Thyroid gland (tissue), 4 donors: ENCODE measurements at places on chromosomes 6 and 20. TPM values are rescaled to one million over a fixed set of nuclear protein-coding genes. Genes with fewer than 3 reads are reported as not detected.
A peak's percentile ranks its signal among the peaks of the same experiment; 100 is the strongest.

DNA sequence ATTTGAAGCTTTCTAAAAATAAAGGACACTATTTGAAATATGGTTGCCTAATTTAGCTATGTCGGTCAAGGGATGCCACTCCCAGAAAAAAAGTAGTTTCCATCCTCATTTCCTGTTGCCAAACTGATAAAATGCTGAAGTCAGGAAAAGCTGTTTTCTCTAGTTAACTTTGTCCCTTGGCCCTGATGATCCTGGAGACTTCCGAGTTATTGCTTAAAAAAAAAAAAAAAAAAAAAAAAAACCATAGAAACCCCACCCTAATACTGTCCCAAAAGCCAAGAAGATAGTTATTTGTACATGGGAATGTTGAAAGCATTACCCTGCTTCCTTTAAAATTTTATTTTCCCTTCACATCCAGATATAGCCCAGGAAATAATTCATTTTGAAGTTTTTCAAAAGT lies 236.7 kb downstream of the SOD2 start:
- DNase-seq = no peak

GRCh38 chr6:159871241-159871640 lies 19.5 kb upstream of the MAS1 start:
- peak; percentile 44 for DNase-seq

- DNase-seq = peak; percentile 75
These were observed 51.7 kb downstream of the CHMP4B start for GRCh38 chr20:33862709-33863403.

DNA sequence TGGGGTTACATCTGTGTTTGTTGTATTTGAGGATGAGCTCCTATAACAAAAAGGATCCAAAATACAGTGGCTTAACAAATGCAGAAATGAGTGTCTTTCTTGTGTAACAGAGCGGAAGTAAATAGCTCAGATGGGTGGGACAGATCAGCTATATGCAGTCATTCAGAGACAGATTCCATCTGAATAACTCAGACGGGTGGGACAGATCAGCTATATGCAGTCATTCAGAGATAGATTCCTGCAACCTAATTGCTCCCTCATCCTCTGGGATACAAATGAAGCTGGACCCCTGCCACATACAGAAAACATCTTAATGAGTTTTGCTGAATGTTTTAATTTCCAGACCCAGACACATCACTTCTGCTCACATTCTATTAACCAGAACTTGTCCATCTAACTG lies 332.3 kb downstream of the BCKDHB start:
- DNase-seq = no peak

GRCh38 chr6:127786109-127786508 lies 114.7 kb downstream of the THEMIS start:
- no peak for DNase-seq

- no peak for DNase-seq
These were observed 666.0 kb downstream of the PHF3 start for GRCh38 chr6:64301307-64302236.

- no peak for DNase-seq
These were observed 58.3 kb upstream of the MAP3K4 start for GRCh38 chr6:160933256-160933655.

GRCh38 chr20:1083431-1084080 lies 34.8 kb upstream of the PSMF1 start:
- no peak for DNase-seq

DNA sequence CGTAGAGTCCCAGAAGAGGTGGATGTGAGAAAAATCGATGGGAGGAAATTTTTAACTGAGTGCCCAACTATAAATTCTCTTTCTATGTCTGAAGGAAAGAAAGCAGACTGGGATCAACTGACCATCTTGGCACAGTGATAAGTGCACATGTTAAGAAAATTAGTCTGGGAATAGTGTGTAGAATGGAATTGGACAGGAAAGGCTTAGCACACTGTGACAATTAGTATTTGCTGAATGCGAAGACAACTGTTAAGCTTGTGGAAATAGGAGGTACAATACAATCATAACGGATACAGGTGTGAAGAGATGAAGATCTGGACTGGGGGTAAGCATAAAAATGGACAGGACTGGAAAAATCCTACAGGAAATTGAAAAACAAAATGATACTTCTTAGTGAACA lies 114.3 kb downstream of the FAM50B start:
- DNase-seq = no peak

- DNase-seq = no peak
These were observed 104.2 kb downstream of the TFAP2B start for GRCh38 chr6:50922579-50923525.

GRCh38 chr20:44656448-44656847 lies 4.9 kb upstream of the ADA start:
- DNase-seq = no peak

DNA sequence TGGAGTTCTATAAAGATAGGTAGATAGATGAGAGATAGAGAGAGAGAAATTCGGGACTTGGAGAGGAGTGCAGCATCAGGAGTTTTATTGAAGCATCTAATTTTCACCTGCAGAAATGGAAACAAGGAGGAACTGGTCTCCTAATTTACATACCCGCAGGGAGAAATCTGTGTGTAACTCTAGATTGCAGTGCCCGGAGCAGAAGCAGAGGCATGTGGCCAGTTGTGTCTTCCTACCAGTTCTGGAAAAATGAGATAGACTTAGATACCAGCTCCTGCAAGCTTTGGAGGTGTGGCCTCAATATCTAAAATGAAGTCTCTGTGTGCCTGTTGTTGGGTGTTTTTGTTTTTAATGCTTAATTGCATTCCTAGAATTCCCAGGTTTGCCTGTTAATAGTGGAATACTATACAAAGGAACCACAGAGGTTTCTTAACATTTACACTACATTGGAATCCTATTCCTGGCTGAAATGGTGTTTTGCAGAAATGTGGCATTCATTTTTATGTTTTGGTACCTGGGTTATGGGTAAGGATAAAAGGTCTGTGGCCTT lies 57.4 kb downstream of the DTD1 start:
- DNase-seq = no peak

DNA sequence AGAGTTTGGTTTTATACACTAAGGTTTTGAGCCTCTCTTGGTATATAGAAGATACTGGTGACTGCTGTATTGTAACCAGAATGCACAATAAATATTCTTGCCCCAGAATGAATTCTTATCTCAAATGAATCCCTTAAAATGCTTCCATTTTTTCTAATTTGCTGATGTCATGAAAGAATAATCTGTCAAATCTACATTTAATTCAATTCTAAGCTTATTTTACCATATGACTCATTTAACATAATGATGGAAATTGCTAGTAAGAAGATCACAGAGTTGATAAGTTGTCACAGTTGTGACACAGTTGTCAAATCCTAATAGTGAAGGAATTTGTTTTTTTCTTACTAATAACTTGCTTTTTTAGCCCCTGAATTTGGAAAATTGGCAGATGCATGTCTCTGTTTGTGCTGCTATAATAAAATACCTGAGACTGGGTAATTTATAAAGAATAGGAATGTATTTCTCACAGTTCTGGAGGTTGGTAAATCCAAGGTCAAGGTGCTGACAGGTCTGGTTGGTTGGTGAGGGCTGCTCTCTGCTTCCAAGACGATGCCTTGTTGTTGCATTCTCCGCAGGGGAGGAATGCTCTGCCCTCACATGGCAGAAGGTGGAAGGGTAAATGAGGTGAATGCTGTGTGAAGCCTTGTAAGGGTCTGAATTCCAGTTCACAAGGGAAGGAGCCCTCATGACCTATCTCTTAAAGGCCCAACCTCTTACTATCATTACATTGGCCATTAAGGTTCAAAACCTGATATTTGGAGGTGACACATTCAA lies 4.7 kb downstream of the ECT2L start:
- no peak for DNase-seq

GRCh38 chr20:44396369-44397130 lies 41.1 kb downstream of the HNF4A start:
- no peak for DNase-seq

DNA sequence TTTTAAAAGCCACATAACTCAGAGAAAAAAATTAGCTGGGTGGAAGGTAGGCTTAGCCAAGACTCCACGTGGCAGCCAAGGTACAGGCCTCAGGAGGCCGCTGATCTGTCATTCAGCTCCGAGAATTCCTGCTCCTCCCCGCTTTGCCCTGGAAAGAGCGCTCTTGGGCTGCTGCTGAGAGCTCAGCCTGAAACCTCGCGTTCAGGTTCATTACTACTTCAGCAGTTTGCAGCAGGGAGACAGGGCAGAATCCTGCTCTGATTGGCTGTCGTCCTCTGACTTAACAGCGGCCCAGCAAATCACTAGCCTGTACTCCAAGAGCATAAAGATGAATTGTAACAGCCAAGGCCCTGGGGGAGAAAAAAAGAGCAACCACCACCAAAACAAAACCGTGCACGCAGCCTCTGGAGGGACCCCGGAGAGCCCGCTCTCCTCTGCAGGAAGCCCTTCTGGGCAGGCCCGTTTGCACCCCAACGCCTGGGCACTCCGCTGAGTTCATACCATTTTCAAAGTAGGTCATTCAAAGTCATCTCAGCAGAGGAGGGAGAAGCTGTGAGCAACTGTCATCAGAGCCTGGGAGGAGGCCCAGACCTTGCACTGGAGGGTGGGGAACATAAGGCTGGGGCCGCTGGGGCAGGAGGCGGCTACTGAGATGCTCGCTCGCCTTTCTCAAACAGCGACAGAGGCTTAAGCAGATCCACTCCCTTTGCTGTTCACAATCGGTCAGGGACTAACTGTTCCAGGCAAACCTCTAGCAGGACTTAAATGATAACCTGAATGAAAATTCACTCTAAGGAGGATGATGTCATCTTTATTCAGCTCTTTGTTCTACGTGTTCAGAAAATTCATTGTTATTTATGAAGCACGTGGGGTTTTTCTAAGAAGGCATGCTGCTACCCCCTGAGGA lies 42.3 kb upstream of the ATXN1 start:
- DNase-seq = peak; percentile 56

GRCh38 chr6:4021854-4022695 lies 56.9 kb downstream of the FAM217A start:
- no peak for DNase-seq

- DNase-seq = no peak
These were observed 46.4 kb upstream of the CCDC28A start for GRCh38 chr6:138727182-138727581.

DNA sequence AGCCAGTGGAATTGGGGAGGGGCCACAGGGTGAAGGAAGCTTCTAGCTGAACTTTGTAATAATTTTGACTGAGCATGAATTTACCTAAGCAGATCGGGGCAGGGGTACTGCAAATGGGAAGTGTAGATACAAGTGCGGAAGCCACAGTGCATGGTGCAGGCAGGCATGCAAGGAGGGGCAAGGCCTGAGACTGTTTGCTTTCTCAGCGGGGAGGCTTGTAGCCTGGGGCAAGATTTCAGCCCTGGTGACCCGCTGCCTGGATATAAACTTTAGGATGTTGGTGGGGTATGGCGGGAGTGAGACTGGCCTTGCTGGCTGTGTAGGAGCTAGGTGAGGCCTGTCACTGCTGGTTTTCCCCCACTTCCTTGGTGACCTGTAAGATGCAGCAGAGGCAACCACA lies 266.4 kb upstream of the PREP start:
- DNase-seq = no peak

- DNase-seq = no peak
These were observed 220.2 kb downstream of the FUT9 start for GRCh38 chr6:96235927-96236326.

- no peak for DNase-seq
These were observed 1.6 kb upstream of the OGFRL1 start for GRCh38 chr6:71287038-71287437.

DNA sequence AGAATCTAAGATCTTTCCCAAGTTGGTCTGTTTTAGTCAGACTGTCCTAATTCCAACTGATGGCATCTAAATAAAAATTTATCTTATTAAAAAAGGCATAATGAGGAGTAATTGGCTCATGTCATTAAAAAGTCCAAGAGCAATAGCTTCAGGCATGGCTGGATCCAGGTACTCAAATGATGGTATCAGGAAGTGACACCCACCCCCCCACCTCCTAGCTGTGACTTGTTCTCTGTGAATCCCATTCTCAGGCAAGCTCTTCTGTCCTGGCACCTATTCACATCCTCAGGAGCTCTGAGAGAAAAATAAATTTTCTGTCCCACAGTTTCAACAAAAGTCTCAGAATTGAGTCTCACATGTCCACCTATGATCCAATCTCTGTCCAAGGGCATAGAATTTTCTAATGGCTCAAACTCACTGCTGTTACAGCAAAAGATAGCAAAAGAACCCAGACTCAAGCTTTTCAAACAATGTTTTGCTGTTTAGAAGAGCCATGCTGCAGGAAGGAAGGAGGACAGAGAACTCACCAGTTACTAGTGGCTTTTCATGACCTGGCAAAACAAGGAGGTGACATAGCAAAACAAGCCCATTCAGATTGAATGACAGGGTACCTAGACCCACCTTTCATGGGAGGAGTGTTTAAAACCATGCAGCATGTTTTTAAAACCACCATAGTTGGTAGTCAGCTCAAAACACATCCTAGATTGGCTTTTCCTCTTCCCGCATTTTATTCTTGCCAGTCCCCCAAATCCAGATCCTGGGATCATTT lies 496.1 kb downstream of the PREX1 start:
- no peak for DNase-seq

- DNase-seq = no peak
These were observed 453.0 kb downstream of the LMBRD1 start for GRCh38 chr6:69343851-69344250.

GRCh38 chr20:8721098-8721497 lies 347.8 kb upstream of the PLCB4 start:
- peak; percentile 42 for DNase-seq

DNA sequence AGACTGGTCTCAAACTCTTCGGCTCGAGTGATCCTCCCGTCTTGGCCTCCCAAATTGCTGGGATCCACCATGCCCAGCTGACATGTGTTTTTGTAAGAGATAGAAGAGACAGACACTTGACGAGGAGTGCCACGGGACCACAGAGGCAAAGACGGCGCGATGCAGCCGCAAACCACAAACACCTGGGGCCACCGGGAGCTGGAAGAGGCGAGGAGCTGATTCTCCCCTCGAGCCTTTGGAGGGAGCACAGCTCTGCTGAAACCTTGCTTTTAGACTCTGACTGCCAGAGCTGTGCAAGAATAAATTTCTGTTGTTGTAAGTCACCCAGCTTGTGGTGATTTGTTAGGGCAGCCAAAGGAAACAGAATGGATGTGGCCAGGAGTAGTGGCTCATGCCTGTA lies 46.9 kb downstream of the TFAP2C start:
- DNase-seq = no peak

- DNase-seq = no peak
These were observed 114.3 kb upstream of the HDAC2 start for GRCh38 chr6:114085211-114085610.

DNA sequence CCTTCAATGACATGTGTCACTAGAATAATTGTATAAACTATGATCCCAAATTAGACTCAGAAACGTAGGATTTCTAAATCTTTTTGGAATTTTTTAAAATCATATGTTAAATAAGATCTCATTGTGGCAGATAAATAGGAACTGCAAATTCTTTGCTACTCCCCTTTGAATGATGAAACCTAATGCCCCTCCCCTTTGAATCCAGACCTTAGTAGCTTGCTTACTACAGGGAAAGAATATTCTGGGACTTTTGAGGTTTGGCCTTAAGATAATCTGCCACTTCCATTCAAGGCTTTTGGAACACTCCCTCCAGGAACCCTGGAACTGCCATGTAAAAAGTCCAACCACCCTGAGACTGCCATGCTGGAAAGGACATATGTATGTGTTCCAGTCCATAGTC lies 7.1 kb downstream of the TDP2 start:
- DNase-seq = no peak

- no peak for DNase-seq
These were observed 50.7 kb upstream of the TPD52L1 start for GRCh38 chr6:125102891-125103290.

The SNX3 gene
- 97.5 TPM for total RNA-seq

The SNAP25 gene
- total RNA-seq = not detected

The ADTRP gene
- not detected for total RNA-seq

The SYNDIG1 gene
- total RNA-seq = 8.7 TPM

The CST5 gene
- total RNA-seq = not detected

The TPBG gene
- total RNA-seq = 28.6 TPM

The L3MBTL3 gene
- total RNA-seq = 16.1 TPM

The KIAA1755 gene
- 1.0 TPM for total RNA-seq

The NOL4L gene
- total RNA-seq = 25.2 TPM

The TCP11 gene
- total RNA-seq = 1.0 TPM
